Natural killer cell (primary cell): ENCODE measurements at places on chromosomes 1 and 21. TPM values are rescaled to one million over a fixed set of nuclear protein-coding genes. Genes with fewer than 3 reads are reported as not detected.

- no peaks in the 10 kb centered on the region for H3K27me3 ChIP-seq
- no peaks in the 10 kb centered on the region for H3K4me1 ChIP-seq
- no peaks in the 10 kb centered on the region for H3K36me3 ChIP-seq
- no peak for DNase-seq
- no peak overlapping the region for H3K4me3 ChIP-seq
Measured at GRCh38 chr21:26945916-26946675, 20.8 kb downstream of the ADAMTS5 start.

- no peak overlapping the region for H3K27ac ChIP-seq
- DNase-seq: no peak
- no peaks in the 10 kb centered on the region for H3K27me3 ChIP-seq
- peaks cover 16% of the 10 kb centered on the region for H3K4me1 ChIP-seq
- no peak overlapping the region for H3K4me3 ChIP-seq
Measured at GRCh38 chr1:16014509-16015482, 3.0 kb downstream of the HSPB7 start.

- H3K27ac ChIP-seq: no peak overlapping the region
- no peak overlapping the region for H3K4me3 ChIP-seq
- DNase-seq: no peak
- no peaks in the 10 kb centered on the region for H3K36me3 ChIP-seq
Measured at GRCh38 chr1:64433308-64433707, 36.6 kb upstream of the CACHD1 start.

DNA sequence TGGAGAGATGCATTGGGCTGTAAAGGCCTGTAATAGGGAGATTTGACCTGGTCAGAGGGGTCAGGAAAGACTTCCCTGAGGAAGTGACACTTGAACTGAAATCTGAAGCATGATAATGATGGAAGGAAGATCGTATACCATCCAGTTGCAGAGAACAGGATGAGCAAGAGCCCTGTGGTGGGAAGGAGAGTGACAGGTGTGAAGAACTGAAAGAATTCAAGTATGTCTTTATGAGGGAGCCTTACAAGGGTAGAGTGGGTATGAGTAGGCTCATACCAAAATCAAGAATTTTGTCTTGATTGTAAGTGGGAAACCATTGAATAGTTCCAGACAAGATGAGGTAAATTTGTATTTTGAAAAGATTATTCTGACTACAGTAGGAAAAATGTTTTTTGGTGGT is 129.4 kb downstream of the RASAL2 start:
- DNase-seq: no peak
- H3K27me3 ChIP-seq: no peaks in the 10 kb centered on the region
- no peaks in the 10 kb centered on the region for H3K36me3 ChIP-seq
- no peak overlapping the region for H3K4me3 ChIP-seq

GRCh38 chr1:156931974-156932710 is 11.7 kb downstream of the LRRC71 start:
- no peaks in the 10 kb centered on the region for H3K36me3 ChIP-seq
- H3K27ac ChIP-seq: no peak overlapping the region
- H3K4me1 ChIP-seq: peaks cover 8% of the 10 kb centered on the region
- no peak overlapping the region for H3K4me3 ChIP-seq
- H3K27me3 ChIP-seq: peaks cover 7% of the 10 kb centered on the region

DNA sequence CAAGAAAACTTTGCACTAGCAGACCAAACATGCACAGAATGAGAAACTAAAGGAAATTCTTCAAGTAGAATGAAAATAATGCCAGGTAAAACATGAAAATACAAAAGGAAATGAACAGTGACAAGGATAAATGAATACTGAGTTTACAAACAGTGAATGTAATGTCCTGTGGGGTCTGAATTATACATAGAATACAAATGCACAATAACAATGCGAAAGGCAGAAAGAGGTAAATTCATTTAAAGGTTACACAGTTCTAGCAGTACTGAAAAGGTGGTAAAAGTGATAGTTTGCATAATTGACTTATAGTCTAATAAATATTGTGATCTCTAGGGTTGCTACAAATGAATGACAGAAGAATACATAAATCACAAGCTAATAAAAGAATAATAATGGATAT is 12.9 kb downstream of the CD55 start:
- no peaks in the 10 kb centered on the region for H3K27me3 ChIP-seq
- DNase-seq: no peak
- no peak overlapping the region for H3K27ac ChIP-seq
- peaks cover 53% of the 10 kb centered on the region for H3K36me3 ChIP-seq
- no peak overlapping the region for H3K4me3 ChIP-seq
- H3K4me1 ChIP-seq: peaks cover 18% of the 10 kb centered on the region

Gene HP1BP3
- total RNA-seq: 296 TPM

Gene MRPL9
- 107 TPM for total RNA-seq
